Epithelial cell of esophagus (primary cell): ENCODE measurements at places on chromosomes 4 and X.

GRCh38 chr4:83660578-83660977 lies 124.7 kb downstream of the GPAT3 start:
- DNase-seq, result no peak

DNA sequence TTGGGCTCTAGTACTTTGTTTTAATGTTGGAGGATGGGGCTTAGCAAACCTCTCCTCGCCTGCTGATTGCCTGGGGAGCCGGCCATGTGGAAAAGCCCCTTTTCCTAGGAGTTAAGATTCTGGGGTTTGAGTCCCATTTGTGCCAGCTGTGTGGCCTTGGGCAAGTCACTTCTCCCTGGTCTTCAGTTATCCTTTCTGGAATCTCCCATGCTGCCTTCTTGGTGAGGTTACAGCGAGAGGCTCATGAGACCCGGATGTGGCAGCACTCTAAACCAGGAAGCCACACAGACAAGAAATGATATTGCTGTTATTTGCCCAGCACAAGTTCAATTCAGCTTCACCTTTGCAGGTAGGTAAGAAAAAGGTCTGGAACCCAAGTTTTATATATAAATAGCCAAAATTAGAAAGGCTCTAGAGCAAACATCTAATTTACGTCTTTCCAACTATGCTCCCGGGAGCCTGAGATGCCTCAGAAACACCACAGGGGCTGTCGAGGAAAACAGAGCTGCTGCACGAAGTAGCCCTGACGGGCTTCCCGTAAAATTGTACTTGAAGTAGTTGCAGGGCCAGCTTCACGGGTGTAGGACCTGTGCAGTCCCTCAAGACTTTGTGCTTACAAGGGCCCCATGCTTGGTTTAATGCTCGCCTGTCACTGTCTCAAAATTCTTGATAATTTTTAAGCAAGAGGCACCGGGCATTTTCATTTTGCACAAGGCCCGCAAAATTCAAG lies 8.3 kb upstream of the SASH3 start:
- no peak for DNase-seq

GRCh38 chr4:141041021-141041476 lies 92.2 kb downstream of the RNF150 start:
- no peak for DNase-seq

- DNase-seq, result peak; percentile 89
Observed at GRCh38 chrX:44785652-44786051, 58.2 kb upstream of the DUSP21 start.

DNA sequence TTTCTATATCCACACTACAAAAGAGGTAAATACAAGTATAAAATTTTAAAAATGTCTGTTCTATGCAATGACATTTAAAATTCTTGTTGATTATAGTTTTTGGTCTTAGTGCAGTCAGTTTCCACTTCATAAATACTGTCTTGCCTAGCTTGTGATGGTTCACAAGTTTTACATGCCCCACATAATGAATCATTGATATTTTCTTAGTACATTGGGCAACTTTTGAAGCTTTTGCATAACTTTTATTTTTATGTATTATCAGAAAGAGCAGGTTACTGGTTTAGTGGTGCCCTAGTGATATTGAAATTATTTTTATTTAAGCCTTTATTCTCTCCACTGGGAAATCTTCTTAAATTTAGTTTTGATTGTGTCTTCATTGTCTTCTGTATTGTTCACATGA lies 388.0 kb downstream of the CCSER1 start:
- peak; percentile 38 for DNase-seq

GRCh38 chr4:168076989-168077725 lies 15.2 kb upstream of the ANXA10 start:
- peak; percentile 80 for DNase-seq

DNA sequence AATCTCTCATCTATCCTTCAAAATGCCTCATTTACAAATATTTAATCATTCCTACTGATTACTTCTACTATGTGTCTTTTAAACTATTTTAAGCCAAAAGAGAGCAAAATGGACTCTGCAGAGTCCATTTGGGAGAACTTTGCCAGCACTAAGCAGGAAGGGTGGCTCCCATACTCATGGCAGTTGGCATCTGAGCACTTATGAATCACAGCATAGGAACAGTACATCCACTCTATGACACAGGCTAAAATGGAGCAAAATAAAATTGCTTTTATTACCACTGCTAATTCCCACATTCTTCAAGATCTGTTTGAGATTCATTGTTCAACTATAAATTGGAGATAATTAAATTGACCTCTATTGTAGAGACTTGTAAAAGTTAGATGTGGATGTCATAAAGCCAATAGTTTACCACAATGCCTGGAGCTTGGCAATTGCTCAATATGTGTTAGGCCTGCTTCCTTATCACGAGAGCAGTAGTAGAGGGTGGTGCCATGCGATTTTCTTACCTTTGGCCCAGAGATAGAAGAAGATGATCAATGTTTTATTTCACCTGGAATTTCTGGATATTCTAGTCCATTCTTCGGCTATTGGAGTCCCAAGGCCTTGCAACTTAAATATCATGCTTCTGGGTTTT lies 19.1 kb downstream of the HPGD start:
- peak; percentile 74 for DNase-seq

- DNase-seq, result no peak
Observed at GRCh38 chrX:124378643-124379042, 32.3 kb downstream of the SH2D1A start.

DNA sequence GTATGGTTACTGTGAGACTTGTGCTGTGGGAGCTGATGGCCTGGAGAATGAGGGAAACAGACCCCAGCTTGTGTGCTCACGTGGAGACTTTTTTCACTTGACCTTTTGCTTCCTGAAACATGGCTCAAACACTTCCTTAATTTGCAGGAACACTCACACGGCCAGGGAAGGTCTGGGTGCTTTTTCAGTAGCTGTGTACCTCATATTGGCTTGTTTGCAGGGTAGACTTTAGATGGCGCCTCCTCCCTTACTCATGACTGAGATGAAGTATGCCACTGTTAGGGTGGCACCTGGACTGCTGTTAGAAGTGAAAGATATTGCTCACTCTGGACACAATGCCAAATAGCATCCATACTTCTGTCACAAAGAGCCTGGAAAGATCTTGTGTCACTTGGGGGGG lies 75.7 kb upstream of the WDR1 start:
- peak; percentile 67 for DNase-seq

- no peak for DNase-seq
Observed at GRCh38 chrX:131025336-131025735, 32.8 kb upstream of the ARHGAP36 start.

GRCh38 chrX:17053502-17053901 lies 107.0 kb downstream of the REPS2 start:
- DNase-seq, result peak; percentile 47

- no peak for DNase-seq
Observed at GRCh38 chr4:183831683-183832082, 73.4 kb upstream of the STOX2 start.

GRCh38 chrX:130916636-130917422 lies 13.8 kb upstream of the ENOX2 start:
- peak; percentile 51 for DNase-seq

- no peak for DNase-seq
Observed at GRCh38 chr4:81510643-81511178, 39.0 kb upstream of the RASGEF1B start.

GRCh38 chr4:8090312-8090711 lies 68.3 kb downstream of the ABLIM2 start:
- peak; percentile 41 for DNase-seq

GRCh38 chrX:153880440-153880815 lies 5.5 kb downstream of the L1CAM start:
- no peak for DNase-seq

DNA sequence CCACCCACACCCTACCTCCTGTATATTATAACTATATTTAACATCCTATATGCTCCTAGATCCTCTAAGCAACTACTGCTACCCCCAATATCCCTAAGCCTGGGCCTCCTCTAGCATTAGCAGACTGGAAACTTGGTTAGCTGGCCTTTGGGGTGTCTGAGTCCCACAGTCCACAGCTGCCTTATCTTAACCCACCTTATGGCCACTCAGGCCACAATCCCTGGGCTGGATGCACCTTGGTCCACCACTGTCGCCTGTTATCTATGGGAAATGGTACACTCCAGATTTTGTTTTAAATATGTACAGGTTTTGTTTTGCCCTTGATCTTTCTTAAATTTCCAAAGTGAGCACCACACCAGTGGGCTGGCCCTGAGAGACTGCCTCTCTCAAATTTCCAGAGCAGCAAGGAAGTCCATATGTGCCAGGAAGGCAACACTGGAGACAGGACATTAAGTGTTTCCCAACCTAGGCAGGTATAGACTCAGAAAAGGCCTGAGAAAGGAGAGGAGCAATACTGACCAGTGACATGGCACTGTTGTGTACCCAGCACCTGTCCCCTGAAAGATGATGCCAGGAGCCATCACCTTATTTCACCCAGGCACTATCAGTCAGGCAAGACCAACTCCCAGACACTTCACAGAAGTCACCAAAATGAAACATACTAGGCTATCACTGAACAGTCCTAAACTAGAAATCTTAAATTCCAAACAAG lies 921 bp downstream of the PFKFB1 start:
- no peak for DNase-seq

- no peak for DNase-seq
Observed at GRCh38 chr4:8790749-8791148, 80.9 kb downstream of the HMX1 start.

DNA sequence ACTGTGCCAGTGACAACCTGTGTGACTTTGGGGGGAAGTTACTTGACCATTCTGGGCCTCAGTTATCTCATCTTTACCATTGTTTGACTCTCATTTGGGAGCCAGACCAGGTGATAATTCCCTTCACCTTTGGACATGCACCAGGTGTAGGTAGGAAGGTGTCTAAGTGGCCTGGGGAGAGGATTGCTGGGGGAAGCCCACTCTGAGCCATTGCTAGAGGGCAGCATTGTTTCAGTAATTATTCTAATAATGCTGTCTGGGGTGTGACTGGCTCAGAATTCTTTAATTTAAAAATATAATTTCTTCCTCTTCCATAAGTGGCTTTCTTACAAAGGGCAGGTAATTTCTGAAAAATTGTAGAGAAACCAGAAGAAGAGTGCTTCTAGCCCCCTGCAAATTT lies 104.3 kb downstream of the RTL9 start:
- DNase-seq, result no peak

DNA sequence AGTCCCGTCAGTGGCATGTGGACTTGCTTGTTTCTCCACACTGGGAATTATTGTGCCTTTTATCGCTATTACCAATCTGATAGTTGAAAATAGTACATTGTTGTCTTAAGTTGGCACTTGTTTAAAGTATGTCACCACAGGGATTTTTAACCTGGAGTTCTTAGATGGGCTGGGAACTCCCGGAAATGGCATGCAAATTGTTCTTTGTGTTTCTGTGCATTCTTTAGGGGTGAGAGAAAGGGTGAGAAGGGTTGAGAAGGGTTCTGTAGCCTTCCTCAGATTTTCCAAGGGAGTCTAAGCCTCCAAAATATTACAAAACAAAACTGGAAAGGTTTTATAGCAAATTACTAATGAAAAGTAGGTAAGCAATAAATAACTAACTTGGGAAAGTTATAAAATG lies 176.9 kb downstream of the ZIC3 start:
- no peak for DNase-seq

- DNase-seq, result peak; percentile 28
Observed at GRCh38 chrX:5971300-5971699, 257.4 kb downstream of the NLGN4X start.

- DNase-seq, result no peak
Observed at GRCh38 chrX:40142417-40142816, 44.7 kb upstream of the BCOR start.

- DNase-seq, result no peak
Observed at GRCh38 chr4:83112678-83113428, 1.7 kb downstream of the PLAC8 start.

DNA sequence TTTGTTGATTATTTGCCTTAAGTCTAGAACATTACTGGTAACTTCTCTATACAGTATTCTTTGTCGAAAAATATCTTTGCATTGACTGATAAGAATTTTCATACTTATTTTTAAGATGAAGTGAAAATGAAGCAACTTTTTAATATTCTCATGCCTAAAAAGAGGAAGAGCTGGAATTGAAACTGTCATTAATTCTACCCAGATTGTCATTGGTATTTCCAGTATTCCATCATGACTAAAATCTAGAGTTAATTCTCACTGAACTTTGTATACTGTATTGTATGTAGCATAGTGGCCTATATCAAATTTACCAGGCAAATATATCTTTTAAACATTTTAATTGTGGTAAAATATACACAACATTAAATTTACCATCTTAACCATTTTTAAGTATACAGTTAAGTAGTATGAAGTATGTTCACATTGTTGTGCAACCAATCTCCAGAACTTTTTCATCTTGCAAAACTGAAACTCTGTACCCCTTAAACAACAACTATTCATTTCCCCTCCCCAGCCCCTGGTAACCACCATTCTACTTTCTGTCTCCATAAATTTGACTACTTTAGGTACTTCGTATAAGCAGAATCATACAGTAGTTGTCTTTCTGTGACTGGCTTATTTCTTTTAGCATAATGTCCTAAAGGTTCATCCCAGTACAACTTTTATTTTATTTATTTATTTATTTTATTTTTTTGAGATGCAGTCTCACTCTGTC lies 24.3 kb upstream of the ZNF41 start:
- no peak for DNase-seq

DNA sequence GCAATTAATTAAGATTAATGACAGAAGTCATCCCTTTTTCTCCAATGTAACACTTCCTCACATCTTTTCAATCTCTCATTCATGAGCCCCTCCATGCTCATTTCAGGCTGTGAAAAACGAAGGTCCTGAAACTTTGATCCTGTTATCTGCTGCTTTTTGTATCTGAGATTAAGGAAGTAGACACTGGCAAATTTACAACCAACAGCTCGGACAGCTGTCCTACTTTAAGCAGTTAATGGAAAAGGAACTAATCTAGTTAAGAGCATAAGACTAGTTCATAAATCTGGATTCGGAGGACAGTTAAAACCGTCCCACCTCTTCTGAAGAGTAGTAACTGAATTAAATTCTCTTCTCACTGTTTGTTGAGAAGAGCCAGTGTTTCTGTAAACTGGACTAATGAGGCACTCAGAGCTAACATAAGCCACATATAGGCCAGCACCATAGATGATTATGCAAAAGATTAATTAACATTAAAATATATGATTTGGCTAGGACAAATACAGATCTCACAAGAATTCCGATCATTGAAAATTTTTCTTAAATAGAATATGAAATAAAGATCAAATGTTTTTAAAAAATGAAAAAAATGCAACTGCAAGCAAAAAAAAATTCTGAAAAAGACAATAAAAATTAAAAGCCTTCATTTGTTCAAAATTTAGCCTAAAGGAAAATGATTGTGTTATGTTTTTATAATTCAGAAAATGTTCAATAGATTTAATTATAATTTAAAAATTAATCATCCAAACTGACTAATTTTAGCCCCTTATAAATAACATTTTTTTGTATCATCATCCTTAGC lies 114.4 kb downstream of the ANTXR2 start:
- no peak for DNase-seq

DNA sequence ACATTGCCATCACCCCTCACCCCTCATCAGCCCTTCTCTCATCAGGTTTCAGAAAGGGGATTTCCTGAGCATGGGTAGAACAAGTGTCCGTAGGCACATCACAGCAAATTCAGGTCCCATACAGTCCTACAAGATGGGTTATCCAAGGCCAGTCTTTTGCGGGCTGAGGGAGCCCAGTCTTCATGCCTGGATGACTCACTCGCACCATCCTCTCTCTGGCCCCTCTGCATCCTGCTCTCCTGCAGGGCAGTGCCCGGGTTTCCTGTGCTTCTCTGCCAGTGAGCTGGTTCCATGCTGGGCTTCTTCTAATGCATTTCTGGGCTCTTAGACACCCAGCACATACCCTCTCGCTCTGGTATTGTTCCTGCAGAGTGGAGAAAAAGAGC lies 7.3 kb upstream of the INTS6L start:
- no peak for DNase-seq
